ENCODE measurements at places on chromosomes 2 and 18.

- H3K36me3 ChIP-seq = no peaks in the 10 kb centered on the region
- peaks cover 14% of the 10 kb centered on the region for H3K27me3 ChIP-seq
- no peak overlapping the region for H3K27ac ChIP-seq
- no peak for DNase-seq
Observed at GRCh38 chr2:149041482-149041881, 3.0 kb downstream of the LYPD6B start.

DNA sequence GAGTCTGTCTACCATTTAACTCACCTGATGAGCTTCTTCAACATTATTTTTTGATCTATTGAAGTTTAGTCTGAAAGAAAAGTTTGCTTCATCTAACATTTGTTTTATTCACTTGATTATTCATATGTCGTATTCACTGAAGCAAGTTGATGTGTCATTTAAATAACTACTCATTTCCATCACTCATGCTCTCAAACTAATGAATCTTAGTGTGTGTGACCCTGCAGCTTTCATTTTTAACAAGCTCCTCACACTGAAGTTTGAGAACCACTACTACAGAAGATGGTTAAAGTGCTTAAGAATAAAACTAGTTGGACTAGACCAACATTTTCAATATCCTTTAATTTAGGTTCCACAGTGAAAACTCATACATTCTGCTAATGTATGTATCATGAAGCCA lies 1.8 kb upstream of the ABI2 start:
- no peaks in the 10 kb centered on the region for H3K27me3 ChIP-seq
- H3K4me1 ChIP-seq = peaks cover 15% of the 10 kb centered on the region
- H3K36me3 ChIP-seq = no peaks in the 10 kb centered on the region
- no peak overlapping the region for H3K4me3 ChIP-seq
- DNase-seq = peak; percentile 2

- H3K4me1 ChIP-seq = peaks cover 8% of the 10 kb centered on the region
- no peaks in the 10 kb centered on the region for H3K27me3 ChIP-seq
- no peak for DNase-seq
- no peaks in the 10 kb centered on the region for H3K36me3 ChIP-seq
- H3K27ac ChIP-seq = no peak overlapping the region
Observed at GRCh38 chr2:138516030-138516704, 14.6 kb downstream of the SPOPL start.

- no peak overlapping the region for H3K4me3 ChIP-seq
- DNase-seq = no peak
- H3K36me3 ChIP-seq = no peaks in the 10 kb centered on the region
- no peaks in the 10 kb centered on the region for H3K27me3 ChIP-seq
- no peaks in the 10 kb centered on the region for H3K4me1 ChIP-seq
Observed at GRCh38 chr2:221377597-221377996, 194.5 kb downstream of the EPHA4 start.

DNA sequence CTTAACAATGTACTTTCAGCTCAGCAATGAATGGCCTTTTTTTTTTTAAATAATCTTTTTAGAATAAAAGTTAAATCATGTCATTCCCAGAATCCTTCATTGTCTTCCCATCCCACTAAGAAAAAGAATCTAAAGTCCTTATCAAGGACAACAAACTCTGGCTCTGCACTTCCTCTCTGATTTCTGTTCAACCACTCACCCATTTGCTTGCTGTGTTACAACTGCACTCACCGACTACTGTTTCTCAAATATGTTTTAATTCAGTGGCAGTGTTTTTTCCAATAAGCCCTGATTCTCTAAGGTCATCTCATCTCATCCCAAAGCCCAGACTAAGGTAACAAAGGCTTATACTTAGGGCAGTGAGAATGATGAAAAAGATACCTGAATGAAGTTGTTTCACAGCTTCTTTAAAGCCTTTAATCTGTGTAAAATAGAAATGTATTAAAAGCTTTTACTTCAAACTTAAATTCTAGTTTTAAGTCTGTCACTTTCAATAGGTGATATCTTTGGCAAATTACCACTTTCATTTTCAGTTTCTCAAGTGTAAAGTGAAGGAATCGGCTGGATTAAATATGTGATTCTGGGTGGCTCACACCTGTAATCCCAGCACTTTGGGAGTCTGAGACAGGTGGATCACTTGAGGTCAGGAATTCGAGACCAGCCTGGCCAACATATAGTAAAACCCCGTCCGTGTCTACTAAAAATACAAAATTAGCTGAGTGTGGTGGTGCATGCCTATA lies 87.6 kb downstream of the RBBP8 start:
- H3K36me3 ChIP-seq = no peaks in the 10 kb centered on the region
- DNase-seq = no peak
- no peak overlapping the region for H3K4me3 ChIP-seq
- H3K27me3 ChIP-seq = no peaks in the 10 kb centered on the region

GRCh38 chr2:230671117-230671516 lies 41.5 kb upstream of the CAB39 start:
- H3K27me3 ChIP-seq = no peaks in the 10 kb centered on the region
- DNase-seq = no peak
- no peaks in the 10 kb centered on the region for H3K36me3 ChIP-seq
- H3K4me3 ChIP-seq = no peak overlapping the region

DNA sequence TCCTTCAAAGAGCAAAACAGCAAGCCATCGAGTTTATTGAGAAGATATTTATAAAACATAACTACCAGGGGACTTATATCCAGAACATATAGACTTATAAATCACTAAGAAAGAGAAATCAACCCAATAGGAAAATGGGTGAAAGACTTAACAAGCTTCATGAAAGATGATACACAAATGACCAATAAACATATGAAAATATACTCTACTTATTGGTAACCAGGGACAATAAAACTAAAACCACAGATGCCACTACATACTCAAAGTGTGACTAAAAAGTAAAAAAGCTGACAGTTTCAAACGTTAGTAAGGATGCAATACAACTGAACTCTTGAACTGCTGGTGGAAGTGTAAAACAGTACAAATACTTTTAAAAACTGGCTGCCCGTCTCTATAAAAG lies 154.3 kb downstream of the TMEM163 start:
- H3K4me1 ChIP-seq = no peaks in the 10 kb centered on the region
- no peak overlapping the region for H3K4me3 ChIP-seq
- DNase-seq = no peak
- no peaks in the 10 kb centered on the region for H3K36me3 ChIP-seq
